Stimulated activated CD8-positive, alpha-beta memory T cell treated with anti-CD3 and anti-CD28 coated beads, Interleukin-15, amount 100 ng/mL, for 24 hours (primary cell): ENCODE measurements at places on chromosomes 16 and 17.
A peak's percentile ranks its signal among the peaks of the same experiment; 100 is the strongest.

- DNase-seq, result peak; percentile 77
Observed at GRCh38 chr17:75785016-75785890, 647 bp downstream of the UNK start.

DNA sequence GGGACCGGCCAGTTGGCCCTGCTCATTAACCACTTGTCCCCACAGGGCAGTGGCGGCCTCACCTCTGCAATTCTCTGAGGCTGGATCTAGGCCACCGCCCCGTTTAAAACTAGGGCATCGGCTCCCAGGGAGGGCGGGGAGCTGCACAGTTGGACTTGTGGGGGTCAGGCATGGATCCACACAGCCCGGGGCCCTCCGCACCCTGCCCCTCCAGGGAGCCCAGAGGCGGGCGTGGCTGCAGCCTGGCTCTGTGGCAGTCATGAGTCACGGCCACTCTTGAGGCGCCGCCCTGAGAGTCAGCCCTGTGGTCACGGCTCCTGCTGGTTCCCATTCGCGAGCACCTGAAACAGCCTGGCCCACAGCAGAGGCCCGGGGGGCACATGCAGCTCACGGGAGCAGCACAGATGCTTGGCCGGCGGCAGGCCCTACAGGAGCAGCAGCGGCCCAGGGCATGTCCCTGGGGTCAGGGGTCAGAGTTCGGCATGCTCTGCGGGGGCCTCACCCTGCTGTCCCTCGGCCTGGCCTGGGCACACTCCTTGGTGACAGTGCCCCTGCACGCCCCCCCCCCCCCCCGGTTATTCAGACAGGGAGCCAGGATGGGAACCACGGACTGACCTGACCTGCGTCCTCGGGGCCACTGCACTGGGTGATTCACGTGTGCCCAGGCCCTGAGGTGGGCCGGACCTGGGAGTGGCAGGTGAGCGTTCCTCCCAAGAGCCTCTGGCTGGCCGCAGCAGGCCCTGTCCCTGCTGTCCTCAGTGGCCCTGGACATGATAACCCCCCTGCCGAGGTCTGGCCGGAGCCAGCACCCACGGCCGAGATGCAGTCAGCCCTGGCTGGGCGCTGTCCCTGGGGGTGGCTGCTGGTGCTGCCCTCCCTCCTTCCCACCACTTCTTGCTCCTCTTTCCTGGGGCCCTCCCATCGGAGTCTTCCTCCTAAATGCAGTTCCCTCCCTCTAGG lies 8.2 kb downstream of the CAPN15 start:
- DNase-seq, result no peak

DNA sequence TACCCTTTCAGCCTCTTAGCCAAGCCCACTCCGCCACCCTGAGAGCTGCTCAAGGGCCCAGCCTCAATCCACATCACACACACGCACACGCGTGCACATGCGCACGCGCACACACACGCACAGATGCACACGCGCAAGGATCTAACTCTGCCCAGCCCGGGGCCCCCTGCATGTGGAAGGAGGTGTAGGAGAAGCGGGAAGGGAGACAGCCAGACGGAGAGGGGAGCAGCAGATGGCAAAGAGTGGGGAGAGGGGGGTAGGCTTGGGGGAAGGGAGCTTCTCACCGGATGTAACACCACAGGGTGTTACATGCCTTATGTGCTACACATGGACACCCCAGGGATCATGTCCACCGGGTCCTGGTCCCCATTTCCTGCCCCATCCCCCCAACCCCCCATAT lies 15.3 kb downstream of the DLG4 start:
- DNase-seq, result no peak

GRCh38 chr16:84930298-84931106 lies 80.8 kb downstream of the ZDHHC7 start:
- DNase-seq, result no peak

GRCh38 chr17:34235389-34236028 lies 19.6 kb upstream of the CCL2 start:
- no peak for DNase-seq
